ENCODE measurements at places on chromosomes 3 and 15.
A peak's percentile ranks its signal among the peaks of the same experiment; 100 is the strongest.

GRCh38 chr3:174199696-174200095 is 659.4 kb upstream of the NAALADL2 start:
- no peak for DNase-seq

- no peak for DNase-seq
These were observed 102.9 kb downstream of the FNDC3B start for GRCh38 chr3:172142051-172142863.

- peak; percentile 71 for DNase-seq
These were observed 4.7 kb upstream of the CALML4 start for GRCh38 chr15:68209735-68210408.

- no peak for DNase-seq
These were observed 45.5 kb downstream of the TMOD3 start for GRCh38 chr15:51874751-51875644.

DNA sequence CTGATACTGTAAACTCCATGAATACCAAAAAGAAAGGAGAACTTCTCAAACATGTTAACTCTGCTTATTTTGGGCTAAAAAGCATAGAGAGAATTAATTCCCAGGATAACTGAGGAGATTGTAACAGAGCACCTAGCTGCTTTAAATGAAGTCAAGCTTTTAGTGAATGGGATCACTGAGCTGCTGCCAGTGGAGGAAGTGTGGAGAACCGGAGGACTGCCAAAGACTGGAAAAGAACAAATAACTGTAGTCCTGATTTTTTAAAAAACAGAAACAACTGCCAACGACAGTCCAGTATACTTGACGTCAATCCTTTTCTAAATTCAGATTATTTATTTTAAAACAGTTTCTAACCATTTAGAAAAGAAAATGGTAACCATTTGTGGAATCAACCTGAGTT is 3.3 kb downstream of the C3orf70 start:
- DNase-seq: no peak

DNA sequence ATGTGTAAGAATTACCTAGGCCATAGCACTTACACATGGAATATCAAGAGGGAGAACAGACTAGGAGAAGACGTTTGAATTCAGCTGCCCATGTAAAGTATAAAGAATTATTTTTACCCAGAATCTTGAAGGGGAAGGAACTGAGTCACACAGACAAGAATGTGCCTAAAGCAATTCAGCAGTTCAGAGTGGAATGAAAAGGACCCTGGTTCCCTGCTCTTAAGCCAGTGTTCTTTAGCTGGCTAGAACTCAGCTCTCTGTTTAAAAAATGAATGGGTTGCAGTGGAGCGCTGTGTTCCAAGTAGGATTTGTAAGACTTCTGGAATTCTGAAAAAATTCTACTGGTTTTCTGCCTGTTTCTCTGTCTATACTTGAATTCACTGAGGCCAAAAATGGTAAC is 440.2 kb downstream of the LPP start:
- DNase-seq: no peak

DNA sequence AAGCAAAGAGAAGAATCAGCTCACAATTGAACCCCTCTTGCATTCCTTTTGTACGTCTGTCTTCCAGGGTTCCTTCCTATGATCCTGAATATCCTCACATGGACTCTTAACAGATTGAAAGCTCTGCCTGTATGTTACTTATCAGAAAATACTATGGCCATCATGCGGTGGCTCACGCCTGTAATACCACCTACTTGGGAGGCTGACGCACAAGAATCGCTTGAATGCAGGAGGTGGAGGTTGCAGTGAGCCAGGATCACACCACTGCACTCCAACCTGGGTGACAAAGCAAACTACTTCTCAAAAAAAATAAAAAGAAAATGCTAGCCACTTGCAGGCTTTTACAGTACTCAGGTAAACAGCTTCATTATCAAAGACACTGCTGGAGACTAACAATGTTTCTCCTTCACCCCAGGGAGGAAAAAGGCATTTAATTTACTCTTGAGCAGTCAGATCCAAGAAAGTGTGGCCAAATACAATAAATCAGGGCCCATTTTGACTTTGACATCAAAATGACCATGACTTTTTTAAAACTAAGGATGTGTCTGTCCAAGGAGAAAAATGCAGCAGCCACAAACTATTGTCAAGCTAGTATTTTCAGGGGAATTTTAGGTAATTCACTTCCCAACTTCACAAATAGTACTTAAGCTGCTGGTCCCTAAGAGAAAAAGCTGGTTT is 27.3 kb downstream of the NPTN start:
- DNase-seq: no peak

- DNase-seq: no peak
These were observed 7.0 kb downstream of the SMAD3 start for GRCh38 chr15:67072442-67072841.

DNA sequence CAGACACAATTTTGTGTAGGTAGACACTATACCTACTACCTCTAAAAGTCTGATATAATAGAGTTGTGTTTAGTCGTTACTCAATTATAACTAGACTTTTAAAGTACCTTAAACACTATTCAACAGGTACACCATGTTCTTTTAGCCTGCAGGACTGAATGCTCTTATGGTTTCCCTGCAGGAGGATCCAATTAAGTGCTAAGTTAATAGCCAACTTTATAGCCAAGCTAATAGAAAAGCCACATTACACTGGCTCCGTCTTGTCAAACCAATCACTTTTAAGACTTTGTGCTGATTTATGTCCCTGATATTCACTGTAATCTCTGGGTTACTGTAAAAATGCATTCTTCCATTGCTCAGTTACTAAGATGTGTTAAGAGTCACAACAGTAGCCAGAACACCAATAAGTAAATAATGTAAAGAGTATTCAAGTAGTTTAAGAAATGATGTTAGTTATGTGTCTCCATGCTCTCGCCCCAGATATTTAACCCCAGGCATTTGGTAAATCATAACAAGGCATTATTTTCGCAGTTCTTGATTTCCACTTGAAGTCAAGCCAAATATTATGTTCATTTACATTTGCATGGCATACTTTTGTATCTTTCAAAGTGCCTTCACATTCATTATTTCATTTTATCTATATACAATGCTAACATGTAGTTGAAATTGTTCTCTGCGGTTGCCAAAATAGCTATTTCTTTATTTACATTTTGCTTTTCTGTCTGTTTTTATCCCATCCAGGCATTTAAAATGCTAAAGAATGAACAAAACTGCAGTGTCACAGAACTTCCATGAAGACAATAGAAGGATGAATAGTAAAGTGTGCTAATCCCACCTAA is 42.7 kb upstream of the AP4E1 start:
- DNase-seq: no peak

DNA sequence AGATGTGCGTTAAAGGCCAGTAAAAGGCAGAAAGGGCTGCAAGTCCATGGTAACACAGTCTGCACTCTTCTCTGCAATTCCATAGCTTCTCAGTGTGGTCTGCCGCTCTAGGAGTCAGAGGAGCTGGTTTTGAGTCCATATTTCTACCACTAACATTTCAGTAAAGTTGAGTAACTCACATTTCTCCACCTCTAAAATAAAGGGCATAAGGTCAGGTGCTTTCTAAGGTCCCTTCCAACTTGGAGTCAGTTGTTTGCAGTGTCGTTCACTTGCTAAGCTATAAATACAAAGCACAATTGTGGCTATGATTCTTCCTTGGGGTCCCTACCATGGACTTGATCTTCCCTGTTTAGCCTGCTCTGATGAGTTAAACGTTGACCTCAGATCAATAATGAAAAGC is 171.1 kb downstream of the P3H2 start:
- DNase-seq: no peak

- no peak for DNase-seq
These were observed 9.7 kb downstream of the ATP8B4 start for GRCh38 chr15:50109076-50109987.

GRCh38 chr3:110494093-110494490 is 577.5 kb upstream of the NECTIN3 start:
- no peak for DNase-seq

DNA sequence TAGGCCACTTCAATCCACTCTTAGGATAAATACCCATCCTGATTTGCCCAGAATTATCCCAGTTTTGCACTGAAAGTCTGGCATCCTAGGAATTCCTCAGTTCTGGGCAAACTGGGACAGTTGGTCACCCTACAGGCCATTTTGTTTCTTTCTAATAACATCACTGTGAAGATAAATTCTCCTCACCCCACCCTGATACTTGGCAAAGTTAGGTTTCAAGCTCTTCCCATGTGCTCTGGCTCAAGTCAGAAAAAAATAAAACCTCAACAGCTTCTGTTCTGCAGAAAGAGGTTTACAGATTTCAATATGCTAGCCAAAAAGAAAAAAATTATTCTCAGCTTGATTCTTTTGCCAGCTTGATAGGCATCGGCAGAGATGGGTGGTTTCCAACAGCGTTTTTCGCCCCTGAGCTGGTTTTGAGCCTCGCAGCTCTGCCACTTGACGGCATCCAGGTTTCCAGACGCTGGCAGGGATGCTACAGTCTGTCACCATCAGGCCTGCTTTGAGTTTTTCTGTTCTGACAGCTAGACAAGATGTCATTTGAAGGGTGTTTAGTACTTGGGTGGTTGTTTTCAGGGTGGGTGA is 171.4 kb downstream of the SSR3 start:
- no peak for DNase-seq

DNA sequence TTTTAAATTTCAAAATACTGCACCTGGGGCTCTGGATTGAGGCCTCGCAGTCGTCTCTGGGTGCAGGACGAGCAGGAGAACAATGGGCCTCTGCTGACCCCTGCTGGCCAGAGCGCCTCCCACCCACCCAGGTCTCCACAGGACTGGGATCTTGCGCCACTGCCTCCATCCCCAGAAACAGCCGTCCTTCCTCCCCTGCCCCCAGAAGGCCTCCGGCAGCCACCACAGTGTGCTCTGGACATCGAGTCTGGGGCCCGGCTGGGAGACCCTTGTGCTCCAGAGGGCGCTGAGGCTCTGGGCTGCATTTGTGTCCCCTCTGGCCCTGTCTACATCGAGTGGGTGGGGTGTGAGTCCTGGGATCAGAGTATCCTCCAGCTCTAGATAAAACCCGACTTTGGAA is 6.7 kb upstream of the ACSBG1 start:
- peak; percentile 92 for DNase-seq

- DNase-seq: no peak
These were observed 167.3 kb upstream of the THBS1 start for GRCh38 chr15:39413558-39413957.

- no peak for DNase-seq
These were observed 58.8 kb downstream of the BTD start for GRCh38 chr3:15660055-15660935.

DNA sequence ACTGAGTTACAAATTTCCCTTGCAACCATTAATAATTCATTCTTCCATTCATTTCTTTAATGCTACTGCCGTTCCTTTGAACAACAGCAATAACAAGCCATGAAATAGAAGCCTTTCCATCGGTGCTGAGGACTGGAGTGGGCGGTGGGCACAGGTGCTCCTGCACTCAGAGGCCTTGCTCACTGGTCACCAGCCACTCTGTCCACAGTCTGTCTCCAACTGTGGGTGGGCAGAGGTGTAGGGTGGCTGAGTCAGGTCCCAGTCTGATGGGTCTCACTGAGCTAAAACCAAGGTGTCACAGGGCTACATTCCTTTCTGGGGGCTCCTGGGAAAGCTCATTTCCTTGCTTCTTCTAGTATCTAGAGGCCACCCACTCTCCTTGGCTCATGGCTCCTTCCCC is 6.3 kb upstream of the FAM3D start:
- no peak for DNase-seq

GRCh38 chr15:98983334-98983733 is 24.3 kb downstream of the PGPEP1L start:
- DNase-seq: no peak

DNA sequence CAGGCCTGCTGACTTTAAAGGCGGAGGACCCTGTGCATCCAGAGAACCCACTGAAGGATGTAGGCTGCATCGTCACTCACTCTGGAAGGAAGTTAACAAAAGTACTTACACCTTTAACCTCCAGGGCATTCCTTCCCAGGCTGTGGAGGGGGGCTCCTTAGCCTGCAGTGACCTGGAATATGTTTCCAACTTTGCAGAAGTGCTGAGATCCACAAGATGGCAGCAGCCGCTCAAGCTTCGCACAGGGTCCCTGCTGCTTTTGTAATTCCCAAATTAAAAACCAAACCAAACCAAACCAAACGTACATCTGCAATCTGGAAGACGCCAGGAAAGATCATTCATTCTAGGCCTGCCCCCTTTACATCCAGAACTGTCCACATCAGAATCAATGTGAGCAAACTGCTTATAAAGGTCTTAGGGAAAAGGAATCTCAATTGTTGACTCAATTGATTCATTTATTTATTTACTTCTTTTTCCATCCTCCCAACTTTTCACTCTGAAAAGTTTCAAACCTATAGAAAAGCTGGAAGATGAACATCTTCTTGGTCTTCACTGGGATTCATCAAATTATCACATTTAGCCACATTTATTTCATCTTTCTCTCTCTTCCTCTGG is 70.5 kb upstream of the KLHL25 start:
- DNase-seq: no peak

DNA sequence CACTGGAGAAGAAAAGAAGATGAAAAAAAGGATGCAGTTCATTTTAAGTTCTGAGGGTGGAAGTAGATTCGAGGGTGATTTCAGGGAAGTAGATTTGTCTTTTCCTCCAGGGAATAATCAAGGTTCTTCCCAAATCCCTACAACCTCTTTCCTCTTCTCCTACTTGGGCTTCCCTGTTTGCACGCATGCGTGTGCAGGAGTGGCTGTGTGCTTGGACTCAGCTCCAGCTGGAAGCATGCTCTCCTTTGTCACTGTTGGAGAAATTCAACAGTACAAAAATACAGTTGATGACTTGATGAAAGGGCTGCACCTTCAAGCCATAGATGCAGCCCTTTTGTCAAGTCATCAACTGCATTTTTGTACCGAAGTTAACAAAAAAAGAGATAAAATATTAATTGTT is 3.8 kb downstream of the OR5K2 start:
- no peak for DNase-seq

DNA sequence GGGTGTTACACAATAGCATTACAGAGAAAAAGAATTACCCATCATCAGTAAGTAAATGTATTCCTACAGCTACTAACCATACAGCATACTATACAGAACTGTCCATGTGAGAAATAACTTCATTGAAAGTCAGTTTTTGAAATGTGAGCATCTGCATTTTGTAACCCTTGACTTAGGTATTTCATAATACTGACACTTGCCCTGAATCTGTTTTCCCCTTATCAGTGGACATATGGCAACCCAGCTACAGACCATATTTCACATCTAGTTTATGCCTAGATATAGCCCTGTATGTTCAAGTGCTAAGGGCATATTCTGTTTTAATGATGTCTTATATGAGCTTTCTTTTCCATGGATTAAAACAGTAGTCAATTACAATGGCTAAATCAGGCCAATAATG is 297.6 kb downstream of the TBC1D5 start:
- no peak for DNase-seq

DNA sequence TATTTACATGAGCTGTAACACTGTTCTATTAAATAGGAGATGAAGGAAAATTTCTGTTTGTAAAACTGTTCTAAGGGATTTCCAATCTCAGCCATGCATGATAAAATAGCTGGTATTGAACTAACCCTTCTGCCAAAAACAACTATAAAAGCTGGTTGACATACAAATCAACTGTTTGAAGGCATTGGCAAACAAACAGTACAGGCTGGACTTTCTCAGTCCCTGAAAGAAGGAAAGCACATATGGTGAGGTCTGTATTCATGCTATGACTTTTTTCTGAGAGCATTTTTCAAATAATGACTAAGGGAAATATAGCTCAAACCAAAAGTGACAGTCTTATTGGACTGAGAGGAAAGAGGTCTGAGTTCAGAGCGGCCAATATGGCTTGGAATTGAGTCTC is 117.0 kb upstream of the CCDC54 start:
- DNase-seq: no peak
